ENCODE measurements at places on chromosomes 11 and 22.

DNA sequence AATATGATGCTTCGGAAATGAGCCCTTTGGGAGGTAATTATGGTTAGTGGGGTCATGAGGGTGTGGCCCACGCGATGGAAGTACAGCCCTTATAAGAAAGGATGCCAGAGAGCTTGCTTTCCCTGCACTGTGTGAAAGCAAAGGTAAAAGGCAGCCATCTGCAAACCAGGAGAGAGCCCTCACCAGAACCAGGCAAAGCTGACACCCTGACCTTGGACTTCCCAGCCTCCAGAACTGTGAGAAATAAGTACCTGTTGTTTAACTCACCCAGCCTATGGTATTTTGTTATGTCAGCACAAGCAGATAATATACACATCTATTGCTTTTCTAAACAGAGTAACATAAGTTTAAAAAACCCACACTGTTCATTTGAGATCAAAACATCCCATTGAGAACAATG, 50.7 kb downstream of the SYN3 start:
- DNase-seq, result no peak

DNA sequence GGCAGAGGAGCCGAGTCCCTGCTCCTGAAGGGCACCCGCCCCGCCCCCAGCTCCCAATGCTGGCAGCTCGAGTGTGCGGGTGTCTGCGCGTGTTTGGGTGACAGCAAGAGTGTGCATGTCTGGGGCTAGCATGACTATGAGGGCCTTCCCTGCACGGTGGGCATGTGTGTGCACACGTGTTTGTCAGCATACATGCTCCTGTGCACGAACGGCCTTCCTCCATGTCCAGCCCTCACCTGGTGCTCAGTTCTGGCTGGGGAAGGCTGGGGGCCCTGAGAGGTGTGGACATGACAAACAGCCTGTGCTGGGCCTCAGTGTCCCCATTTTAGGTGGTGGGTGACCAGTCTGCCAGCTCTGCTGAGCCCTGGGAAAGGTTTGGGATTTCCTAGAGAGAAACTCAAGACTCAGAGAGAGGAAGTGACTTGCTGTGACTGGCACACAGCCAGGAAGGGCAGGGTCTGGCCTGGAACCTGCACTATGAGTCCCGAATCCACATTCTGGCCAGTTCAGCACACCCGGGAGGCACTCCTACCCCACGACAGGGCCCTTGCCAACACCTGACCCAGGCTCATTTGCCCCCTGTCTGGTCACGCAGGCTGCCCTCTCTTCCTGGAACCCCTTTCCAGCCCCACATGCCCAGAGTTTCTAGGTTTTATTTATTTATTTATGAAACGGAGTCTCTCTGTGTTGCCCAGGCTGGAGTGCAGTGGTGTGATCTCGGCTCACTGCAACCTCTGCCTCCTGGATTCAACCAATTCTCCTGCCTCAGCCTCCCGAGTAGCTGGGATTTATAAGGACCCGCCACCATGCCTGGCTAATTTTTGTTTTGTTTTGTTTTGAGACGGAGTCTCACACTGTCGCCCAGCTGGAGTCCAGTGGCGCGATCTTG, 3.3 kb upstream of the SHISA8 start:
- peak; percentile 84 for DNase-seq

DNA sequence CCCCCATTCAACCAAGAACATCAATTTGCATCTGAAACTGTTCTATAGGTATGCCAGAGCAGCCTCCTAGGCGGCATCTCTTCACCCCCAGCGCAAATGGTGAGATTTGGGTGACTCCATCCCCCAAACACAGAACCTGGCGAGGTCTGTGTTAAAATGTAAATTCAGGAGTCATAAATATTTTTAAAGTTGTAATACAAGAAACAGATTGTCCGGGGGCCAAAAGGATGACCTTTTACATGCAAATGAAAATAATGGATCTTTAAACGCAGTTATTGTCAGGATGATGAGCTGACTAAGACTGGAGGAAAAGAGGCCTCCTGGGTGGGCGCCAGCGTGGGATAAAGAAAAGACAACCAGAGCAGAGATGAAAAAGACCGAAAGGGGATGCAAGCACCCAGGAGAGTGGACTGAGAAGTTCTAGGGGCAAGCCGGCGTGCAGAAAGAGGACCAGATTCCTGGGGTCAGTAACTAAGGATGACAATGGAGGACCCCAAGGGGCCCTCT, 16.0 kb upstream of the ADA2 start:
- no peak for DNase-seq

GRCh38 chr11:508956-509355, 1.9 kb upstream of the RNH1 start:
- no peak for DNase-seq

GRCh38 chr11:66324664-66325063, 7.8 kb upstream of the CD248 start:
- no peak for DNase-seq

GRCh38 chr11:12949453-12949852, 59.7 kb upstream of the RASSF10 start:
- DNase-seq, result no peak

DNA sequence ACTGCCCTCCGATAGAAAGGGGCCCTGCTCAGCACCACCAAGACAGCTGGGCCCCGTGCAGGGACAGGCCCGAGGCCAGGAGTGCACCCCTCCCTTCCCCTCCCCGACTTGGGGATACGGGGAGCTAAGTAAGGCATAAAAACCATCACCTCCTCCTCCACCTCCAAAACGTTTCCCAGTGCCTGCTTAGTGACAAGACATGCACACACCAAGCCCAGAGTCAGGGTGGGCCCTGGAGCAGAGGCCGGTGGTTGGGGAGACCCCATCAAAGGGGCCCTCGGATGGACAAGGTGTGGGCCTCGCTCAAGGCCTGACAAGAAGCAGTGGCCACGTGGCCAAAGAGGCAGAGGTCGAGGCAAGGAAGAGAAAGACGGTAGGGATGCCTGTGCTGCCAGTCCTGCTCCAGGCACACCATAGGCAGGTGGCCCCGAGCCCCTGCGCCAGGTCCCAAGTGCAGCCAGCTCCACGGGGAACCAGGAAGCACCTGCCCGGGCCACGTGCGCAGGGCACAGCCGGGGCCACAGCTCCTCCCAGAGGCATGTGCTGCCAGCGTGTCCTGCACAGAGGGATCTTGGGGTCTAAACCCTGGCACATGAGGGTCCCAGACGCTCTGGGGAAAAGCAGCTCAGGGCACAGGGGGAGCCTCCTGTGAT, 53.0 kb downstream of the BRD1 start:
- no peak for DNase-seq

- DNase-seq, result no peak
Measured at GRCh38 chr22:44033694-44034093, 9.6 kb downstream of the PARVB start.

- no peak for DNase-seq
Measured at GRCh38 chr22:21657360-21658032, 8.3 kb upstream of the PPIL2 start.

- no peak for DNase-seq
Measured at GRCh38 chr11:1398528-1399235, 8.9 kb downstream of the BRSK2 start.

DNA sequence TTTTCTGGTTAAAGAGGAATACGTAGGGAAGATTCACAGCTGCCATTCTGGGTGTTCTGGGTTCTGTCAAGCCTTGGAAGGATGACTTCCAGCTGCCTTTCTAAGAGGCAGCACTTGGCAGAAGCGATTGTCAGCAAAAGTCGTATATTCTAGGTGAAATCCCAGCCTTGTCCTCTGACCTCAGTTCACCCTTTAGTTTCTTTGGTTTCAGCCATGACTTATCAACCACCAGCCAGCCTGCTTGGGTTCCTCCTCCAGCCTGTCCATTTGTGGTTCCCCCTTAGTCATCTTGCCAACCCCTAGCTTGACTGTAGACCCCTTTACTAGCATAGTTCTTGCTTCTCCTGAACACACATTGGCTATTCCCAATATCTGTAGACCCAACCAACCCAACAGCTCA, 102.3 kb upstream of the CD44 start:
- no peak for DNase-seq

DNA sequence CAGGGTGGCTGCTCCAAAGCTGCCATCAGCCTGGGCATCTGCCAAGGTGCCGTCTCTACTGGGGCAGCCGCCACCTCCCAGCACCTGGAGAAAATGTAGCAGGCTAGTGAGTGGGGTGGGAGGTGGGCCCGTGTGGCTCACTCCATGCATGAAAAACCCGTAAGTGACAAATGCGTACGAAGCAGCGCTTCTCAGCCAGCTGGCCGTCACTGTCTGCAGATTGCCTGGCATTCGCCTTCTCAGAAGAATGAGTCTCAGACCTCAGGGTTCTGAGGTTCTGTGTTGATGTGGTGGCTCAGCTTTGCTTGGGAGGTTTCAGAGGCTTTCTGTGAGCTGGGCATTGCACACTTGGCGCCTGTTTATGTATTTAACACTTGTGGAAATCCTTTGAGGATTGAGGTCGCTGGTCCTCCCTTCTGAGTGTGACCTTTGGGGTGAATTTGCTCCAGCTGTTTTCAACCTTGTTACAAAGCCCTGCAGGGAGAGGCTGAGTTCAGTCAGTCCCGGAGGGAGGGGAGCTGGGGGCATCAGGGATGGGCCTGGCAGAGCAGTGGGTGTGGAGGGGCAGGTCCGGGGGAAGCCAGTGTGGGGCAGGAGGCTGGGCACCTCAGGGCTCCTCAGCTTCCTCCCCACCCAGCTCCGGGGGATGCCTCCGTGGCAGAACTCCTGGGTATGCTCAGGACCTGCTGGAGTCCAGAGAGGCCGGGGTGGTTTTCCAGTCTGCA, 977.0 kb downstream of the TBC1D22A start:
- no peak for DNase-seq

GRCh38 chr11:61800331-61801281, 7.9 kb downstream of the FEN1 start:
- DNase-seq, result no peak

DNA sequence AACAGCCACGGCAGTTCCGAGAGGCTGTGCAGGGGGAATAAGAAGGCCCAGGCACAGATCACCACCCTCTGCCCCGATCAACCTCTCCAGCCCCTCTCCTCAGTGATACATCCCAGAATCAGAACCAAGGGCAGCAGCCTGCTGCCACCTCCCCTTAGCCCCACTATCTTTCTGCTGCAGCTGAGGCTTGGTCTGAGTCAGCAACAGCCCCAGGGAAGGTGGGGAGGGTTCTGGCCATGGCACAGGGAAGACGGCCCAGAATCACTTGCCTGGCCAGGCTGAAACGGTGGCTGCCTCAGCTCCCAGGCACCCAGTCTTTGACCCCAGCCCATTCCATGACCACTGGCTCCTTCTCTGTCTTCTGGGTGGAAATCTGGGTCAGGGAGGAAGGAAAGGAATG, 2.3 kb downstream of the CHID1 start:
- no peak for DNase-seq

DNA sequence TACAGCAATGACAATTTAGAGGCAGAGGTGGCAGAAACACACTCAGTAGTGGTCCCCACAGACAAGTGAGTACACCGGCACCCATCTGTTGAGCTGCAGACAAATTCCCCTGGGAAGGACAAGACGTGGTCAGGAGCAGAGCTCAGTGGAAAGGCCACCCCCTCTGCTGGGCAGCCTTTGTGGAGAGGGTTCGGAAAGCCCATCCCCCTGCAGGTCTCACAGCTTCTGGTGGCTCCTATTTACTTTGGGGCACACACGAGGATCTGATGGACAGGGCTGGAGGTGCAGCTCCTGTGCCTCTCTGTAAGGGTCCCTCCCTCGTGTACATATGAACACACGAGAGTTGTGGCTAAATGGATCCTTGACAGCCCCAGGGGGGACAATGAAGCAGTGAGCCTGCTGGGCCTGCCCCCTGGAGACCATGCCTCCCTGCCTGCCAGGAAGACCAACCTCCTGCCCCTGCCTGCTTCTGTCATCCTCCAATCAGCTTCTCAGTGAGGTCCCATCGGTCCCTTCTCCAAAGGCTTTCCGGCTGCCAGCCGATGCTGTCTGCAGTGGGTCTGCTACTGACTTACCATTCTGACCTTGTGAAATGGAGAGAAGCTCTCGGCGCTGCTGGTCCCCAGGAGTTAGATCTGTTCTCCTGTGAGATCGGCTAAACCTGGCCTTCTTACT, 161.5 kb downstream of the CACNA1I start:
- no peak for DNase-seq

- DNase-seq, result no peak
Measured at GRCh38 chr11:47387944-47388696, 9.8 kb upstream of the SPI1 start.

GRCh38 chr22:36182857-36183256, 18.8 kb downstream of the APOL4 start:
- DNase-seq, result no peak

DNA sequence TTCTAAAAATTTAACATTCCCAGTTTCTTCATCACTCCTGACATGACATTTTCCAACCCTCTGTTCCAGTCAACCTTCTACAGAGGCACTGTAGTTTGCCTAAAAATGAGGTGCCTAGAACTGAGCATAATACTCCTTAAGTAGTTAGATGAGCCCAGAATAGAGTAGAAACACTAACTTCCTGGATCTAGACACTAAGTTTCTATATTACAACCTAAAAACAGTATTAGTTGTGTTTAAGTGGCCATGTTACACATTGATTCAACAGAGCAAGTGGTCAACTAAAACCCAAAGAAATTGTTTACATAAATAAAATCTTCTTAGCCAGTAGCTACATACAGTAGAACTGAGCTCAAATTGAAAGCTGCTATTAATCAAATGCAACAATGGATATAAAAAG, 1.3 kb downstream of the HPS5 start:
- no peak for DNase-seq

DNA sequence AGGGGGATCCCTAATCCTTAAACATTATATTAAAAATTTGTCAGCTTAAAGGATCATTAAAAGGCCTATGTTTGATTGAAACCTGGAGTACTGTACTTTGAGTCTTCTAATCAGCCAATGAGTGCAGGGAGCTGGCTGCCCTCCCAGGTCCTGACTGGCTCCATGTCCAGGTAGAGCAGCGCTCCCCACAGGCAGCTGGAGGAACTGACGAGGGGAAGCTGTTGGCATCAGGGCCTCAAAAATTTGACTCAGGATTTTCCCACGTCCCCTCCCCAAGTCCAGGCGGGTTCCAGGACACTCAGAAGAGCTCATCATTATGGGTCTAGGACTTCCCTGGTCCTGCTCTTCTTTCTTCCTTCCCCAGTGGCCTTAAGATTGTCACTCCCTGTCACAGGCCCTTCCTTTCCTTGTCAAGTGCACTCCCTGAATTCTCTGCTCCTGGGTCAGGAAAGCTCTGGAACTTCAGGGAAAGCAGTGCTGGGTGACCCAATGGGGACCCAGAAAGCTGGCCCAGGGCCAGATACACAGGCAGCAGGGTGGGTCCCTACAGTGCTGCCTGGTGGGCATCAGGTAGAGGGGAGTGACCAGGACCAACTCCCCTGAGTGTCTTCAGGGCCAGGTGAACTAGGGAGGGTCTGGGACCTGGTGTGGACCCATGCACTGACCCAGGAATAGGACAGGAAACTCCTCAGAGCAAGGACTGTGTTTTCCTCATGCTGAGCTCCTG, 65.5 kb downstream of the GGTLC2 start:
- DNase-seq, result no peak

GRCh38 chr11:2931771-2932738, 2.8 kb upstream of the PHLDA2 start:
- DNase-seq, result no peak

- no peak for DNase-seq
Measured at GRCh38 chr11:87281496-87281895, 243.8 kb downstream of the TMEM135 start.

- DNase-seq, result no peak
Measured at GRCh38 chr11:108203075-108203474, 19.4 kb downstream of the NPAT start.

GRCh38 chr11:11306855-11307254, 46.2 kb downstream of the CSNK2A3 start:
- DNase-seq, result no peak

Data from H54 (cell line).